ENCODE measurements at places on chromosomes 11 and 22.

DNA sequence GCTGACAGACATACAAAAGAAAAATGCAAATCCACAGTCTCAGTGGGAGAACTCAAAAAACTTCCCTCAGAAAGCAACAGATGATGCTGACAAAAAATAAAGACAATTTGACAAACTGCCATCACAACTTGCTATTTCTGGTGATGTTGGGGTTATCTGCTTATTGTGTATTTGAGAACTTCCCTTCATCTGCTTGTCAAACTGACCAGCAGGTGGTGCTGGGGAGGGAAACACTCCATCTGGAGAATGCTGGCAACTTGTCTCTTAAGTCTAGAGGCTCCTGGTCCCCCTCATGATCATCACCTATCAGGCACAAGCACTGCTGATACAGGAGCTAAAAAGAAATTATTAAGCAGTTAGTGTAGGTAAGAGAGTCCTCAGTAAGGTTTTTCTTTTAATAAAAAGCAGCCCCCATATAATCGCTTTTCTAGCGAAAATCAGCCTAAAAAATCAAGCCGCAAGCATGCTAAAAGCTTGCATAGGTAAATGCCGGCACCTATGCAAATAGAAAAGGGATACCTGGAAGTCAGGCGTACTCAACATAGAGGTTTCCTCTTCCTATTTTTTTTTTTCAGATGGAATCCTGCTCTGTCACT lies 9.8 kb upstream of the FAM111B start:
- peak; percentile 26 for DNase-seq

DNA sequence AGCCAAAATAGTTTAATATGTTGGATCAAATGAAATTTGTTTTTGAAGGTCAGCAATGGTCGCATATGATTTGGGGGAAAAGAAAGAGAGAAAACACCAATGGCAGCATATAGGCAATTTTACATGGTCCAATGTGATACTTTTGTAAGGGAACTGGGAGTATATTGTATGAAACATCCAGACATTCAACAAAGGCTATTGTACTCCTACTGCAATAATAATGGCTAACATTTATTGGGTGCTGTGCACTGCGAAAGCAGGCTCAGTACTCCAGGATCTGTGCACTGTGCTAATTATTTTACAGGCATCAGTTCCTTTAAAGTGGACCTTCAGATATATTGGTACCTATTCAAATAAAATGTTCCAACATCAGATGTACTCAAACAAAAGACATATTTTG lies 5.9 kb upstream of the OR10V1 start:
- no peak for DNase-seq

GRCh38 chr11:66842501-66842895 lies 743 bp upstream of the RCE1 start:
- no peak for DNase-seq

- DNase-seq: no peak
Observed at GRCh38 chr22:43014316-43014868, 557 bp downstream of the PACSIN2 start.

DNA sequence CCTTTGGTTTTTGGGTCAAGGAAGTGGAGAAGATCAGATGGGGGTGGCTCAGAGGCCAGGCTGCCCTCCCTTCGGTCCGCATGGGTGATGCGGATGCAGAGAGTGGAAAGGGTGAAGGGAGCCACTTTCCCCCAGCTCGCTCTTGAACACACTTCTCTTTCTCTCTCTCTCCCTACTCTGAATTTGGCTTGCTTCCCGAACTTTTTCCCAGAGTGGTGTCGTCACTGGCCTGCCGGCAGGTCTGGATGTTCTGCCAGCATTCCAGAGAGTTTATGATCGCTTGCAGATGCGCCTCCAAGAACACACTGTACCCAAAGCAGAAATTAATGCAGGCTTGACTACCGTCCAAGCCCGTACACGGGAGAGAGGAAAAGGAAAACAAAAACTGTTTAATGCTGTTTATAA lies 103.2 kb downstream of the ZBTB16 start:
- DNase-seq: peak; percentile 99

GRCh38 chr11:111301004-111301841 lies 2.9 kb downstream of the POU2AF3 start:
- no peak for DNase-seq

DNA sequence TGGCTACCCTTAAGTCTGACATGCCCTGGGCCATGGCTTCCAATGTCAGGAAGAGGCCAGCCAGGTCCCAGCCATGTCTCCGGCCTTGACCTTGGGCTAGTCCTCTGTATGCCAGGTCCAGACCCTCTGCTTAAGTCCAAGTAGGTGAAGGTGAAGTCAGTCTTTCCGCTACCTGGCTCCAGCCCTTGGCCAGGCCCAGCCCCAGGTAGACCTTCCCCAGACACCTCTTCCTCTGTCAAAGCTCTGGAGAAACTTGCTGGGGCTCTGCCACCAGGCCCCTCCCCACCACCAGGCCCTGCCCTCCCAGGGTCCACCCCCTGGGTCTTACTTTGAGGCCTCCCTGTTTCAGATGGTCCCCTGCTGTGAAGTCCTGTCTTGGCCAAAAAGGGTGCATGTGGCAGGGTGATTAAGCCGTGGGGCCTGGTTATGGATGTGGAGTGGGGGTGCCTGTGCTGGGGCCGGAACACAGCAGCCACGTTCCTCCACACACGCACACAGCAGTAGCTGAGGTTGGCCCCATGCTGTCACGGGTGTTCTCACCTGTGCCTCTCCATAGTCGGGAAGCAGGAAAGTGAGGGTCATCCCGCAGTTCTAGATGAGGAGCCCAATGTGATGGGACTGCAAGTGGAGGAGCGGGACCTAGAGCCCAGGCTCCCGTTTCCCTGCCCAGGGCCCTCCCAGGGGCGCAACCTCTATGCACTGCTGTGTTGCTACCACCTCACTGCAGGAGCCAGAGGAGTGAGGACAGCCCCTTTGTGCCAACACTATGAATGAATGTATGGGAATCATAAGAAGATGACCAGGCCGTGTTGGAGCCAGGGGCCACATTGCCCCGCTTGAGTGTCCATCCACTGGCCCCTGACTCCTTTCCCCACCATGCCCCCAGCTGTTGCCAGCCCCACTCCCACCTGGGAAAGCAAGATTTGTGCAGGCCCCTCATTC lies 72.2 kb downstream of the LINC01488 start:
- DNase-seq: no peak

DNA sequence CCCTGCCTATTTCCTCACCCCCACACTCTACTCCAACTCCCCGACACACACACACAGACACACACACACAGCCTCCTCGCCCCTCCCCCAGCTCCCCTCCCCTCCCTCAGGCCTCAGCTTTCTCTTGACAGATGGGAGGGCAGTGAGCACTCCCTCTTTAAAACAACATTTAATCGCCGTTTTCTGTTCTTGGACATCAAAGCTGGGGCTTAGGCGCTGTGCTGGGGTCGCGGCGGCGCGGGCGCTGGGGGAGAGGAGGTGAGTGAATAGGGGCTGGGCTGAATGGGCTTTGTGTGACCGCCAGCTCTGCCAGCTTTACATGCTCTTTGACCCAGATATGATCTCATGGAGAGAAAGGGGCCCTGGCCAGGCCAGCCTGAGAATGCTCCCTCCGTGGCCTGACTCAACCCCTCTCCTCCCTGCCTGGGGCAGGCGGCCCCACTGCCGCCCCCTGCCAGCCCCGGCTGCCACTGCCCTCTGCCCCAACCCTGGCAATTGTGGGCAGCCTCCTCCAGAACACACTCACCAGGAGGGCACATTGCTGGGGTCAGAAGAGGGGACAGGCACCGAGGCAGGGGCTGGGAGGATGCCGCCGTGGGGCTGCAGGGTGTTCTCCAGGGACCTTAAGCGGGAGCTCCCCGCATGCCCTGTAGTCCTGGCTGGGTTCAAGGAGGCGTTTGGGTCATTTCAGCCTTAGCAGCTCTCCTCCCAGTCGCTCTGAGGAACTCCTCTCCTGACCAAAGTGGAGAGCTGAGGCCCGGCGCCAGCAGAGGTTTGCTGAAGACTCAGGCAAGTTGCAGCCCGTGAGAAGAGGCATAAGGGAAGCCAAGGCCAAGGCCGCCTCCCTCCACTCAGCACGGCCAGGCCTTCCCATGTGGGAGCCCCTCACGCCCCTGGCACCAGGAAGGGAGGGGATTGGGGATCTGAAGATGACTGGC lies 38.3 kb upstream of the NNMT start:
- DNase-seq: no peak

DNA sequence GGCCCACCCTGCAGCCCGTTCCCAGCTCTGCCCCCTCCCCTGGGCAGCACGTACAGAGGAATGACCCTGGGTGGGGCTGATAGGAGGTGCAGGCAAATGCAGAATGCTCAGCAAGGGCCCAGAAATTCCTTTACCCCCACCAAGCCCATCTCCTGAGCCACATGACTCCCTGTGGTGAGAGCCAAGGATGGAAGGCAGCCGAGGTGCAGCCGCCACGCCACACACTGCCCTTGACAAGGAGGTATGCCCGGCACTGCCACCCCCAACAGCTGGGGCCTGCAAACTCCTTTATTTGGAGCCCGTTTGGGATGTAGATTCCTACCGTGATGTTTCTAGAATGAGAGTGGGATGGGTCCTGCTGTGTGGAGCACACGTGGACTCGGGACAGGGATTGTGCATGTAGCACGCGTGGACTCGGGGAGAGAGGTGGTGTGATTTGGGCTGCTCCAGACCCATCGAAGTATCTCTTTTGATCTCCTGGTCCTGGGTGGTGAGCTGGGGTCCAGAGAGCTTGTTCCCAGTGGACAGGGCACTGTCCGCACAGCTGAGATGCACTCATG lies 12.9 kb downstream of the GTSE1 start:
- DNase-seq: no peak

DNA sequence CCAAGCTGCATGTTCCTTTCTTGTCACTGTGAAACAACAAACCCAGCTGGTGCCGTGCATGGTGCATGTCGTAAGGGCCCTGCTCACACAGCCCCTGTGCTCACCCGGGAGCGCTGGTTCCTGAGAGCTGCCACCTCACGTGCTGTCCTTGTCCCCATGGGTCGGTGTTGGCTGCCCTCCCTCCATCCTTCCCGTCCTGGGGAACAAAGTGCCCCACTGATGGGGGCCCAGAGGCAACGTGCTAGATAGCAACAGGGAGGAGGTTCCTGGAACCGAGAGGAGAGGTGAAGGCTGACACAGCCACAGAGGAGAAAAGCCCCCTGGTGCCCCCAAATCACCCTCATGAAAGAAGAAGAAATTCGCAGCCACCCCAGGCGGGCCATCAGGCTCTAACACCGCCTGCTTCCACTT lies 56.6 kb upstream of the SLC22A12 start:
- no peak for DNase-seq

GRCh38 chr11:8649361-8649760 lies 33.1 kb downstream of the TRIM66 start:
- no peak for DNase-seq

DNA sequence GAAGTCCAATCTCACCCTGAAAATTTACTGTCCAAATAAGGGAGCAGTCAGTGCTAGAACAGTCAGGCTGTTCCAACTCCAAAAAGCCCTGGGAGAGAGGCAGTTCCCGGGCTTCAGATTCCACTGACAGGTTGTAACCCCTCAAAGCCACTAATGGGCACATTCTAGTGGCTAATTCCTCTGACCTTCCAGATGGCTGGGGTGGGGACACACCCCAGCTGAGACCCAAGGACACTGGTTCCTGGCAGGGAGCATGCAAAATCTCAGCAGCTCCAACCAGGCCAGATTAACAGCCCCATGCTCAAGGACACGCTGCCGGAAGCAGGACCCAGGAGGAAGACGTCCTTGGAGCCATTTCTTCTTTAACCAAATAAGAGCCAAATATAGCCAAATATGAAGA lies 92.7 kb downstream of the RPL27A start:
- DNase-seq: no peak

GRCh38 chr22:40180403-40180802 lies 2.7 kb downstream of the TNRC6B start:
- no peak for DNase-seq
